Activated naive CD8-positive, alpha-beta T cell treated with anti-CD3 and anti-CD28 coated beads for 36 hours (primary cell): ENCODE measurements at places on chromosomes 7 and 10. TPM values are rescaled to one million over a fixed set of nuclear protein-coding genes. Genes with fewer than 3 reads are reported as not detected.

Gene TMEM176B
- not detected for total RNA-seq

Gene TAF5
- 11.1 TPM for total RNA-seq

Gene PRKG1
- total RNA-seq = not detected

Gene RBP4
- total RNA-seq = not detected

Gene ERVW-1
- total RNA-seq = not detected

Gene GPR146
- 2.4 TPM for total RNA-seq

Gene KNDC1
- not detected for total RNA-seq

Gene NXPH1
- total RNA-seq = not detected

Gene CAV2
- total RNA-seq = not detected

Gene AKR1C2
- not detected for total RNA-seq

Gene FGFR2
- total RNA-seq = not detected

Gene ATG9B
- 12.3 TPM for total RNA-seq

Gene JAZF1
- 6.6 TPM for total RNA-seq

Gene HBP1
- 19.7 TPM for total RNA-seq

Gene SSMEM1
- total RNA-seq = not detected

Gene ZNF804B
- not detected for total RNA-seq

Gene SH3PXD2A
- total RNA-seq = 10.9 TPM

Gene NKX6-2
- total RNA-seq = not detected

Gene CALHM3
- not detected for total RNA-seq

Gene EIF5AL1
- total RNA-seq = 2.9 TPM

Gene MAP3K8
- total RNA-seq = 18.5 TPM

Gene GPR15LG
- total RNA-seq = not detected

Gene CALML5
- not detected for total RNA-seq
